ENCODE measurements at places on chromosomes 6 and 20.

- DNase-seq: no peak
Observed at GRCh38 chr6:17116117-17116440, 14.2 kb downstream of the STMND1 start.

DNA sequence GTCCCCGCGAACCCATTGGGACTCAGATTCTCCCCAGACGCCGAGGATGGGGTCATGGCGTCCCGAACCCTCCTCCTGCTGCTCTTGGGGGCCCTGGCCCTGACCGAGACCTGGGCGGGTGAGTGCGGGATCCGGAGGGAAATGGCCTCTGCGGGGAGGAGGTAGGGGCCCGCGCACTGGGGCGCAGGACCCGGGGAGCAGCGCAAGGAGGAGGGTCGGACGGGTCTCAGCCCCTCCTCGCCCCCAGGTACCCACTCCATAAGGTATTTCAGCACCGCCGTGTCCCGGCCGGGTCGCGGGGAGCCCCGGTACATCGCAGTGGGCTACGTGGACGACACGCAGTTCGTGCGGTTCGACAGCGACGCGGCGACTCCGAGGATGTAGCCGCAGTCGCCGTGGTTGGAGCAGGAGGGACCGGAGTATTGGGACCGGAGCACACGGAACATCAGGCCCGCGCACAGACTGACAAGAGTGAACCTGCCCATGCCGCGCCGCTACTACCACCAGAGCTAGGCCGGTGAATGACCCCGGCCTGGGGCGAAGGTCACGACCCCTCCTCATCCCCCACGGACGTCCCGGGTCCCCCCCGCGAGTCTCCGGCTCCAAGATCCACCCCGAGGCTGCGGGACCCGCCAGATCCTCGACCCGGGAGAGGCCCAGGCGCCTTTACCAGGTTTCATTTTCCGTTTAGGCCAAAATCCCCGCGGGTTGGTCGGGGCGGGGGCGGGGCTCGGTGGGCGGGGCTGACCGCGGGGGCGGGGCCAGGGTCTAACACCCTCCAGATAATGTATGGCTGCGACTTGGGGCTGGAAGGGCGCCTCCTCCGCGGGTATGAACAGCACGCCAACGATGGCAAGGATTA lies 15.7 kb upstream of the HLA-A start:
- peak; percentile 55 for DNase-seq

GRCh38 chr6:136921936-136922684 lies at the start of gene SLC35D3:
Gene SLC35D3 (plus strand): TSS chr6:136922301. CDS start chr6:136922429, 128 bp downstream.
- DNase-seq: peak; percentile 27

- DNase-seq: no peak
Observed at GRCh38 chr6:132495604-132496079, 17.3 kb downstream of the STX7 start.

- DNase-seq: no peak
Observed at GRCh38 chr6:122153557-122153956, 245.9 kb upstream of the HSF2 start.

GRCh38 chr20:35583636-35584560 lies 31.7 kb upstream of the SPAG4 start:
- DNase-seq: no peak

DNA sequence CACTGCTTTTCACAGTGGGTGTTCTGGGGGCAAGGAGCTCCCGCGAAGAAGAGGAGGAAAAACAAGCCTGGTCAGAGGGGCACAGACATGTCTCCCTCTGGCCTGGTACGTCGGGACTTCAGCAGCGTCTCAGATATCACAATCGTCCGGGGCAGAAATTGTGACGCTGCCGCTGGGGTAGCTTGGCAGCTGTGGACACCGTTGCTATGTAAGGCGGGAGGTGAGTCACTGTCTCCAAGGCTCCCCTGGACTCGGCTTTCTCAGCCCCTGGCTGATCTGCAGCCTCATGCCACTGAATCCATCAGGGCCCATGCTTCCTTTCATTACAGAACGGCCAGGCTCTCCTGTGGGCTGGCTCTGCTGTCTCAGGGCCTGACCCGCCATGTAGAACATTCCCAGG lies 98.7 kb downstream of the SULF2 start:
- DNase-seq: peak; percentile 63

DNA sequence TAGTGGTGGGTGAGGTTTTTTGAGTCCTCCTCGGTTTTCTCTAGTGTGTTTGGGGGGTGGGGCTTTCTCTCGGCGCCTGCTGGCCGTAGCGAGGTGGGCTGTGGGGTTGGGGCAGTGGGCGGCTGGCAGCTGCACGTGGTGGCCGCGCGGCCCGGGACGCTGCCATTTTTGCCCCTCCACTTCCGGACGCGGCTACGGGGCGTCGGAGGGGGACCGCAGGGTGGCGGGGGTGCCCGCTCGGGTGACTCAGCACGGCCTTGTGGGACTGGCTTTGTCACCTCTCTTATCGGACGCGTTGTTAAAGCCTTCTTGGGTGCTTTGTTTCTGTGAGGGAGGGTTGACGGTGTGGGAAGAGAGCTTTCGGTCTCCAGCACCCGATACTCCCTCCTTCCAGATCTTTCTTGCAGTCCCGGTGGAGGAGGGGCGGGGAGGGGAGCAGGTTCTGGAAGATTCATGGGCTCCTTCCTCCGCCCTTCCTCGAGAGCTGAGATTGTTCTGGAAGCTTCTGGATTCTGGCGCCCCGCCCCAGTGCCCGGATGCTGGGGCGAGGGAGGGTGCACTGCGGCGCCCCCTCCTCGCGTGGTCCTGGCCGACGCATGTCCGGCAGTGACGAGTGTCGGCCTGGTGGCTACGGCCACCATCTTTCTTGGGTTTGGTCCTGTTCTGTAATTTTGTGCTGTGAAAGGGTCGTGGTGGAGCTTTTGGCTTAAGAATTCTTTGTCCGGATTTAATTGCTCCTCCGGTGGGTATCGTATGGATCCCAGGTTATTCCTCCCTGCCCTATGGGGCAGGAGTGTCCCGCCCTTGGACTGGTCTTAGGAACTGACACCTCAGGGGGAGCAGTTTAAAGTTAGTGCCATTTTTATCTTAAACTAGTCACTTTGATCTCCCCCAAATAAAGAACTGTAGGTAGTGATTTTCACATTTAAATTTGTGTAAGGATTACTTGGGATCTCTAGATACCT lies 719 bp downstream of the HSP90AB1 start:
- DNase-seq: peak; percentile 78

DNA sequence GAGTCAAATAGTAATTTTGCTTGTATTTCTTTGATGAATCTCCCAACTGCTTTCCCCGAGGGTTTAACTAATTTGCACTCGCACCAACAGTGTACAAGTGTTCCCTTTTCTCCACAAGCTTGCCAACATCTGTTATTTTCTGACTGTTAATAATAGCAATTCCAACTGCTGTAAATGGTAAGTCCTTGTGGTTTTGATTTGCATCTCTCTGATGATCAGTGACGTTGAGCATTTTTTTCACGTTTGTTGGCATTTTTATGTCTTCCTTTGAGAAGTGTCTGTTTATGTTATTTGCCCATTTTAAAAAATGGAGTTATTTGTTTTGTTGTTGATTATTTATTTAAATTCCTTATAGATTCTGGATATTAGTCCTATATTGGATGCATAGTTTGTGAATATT lies 399.8 kb upstream of the MAN1A1 start:
- no peak for DNase-seq

GRCh38 chr6:12034349-12034748 lies 22.2 kb downstream of the HIVEP1 start:
- no peak for DNase-seq

DNA sequence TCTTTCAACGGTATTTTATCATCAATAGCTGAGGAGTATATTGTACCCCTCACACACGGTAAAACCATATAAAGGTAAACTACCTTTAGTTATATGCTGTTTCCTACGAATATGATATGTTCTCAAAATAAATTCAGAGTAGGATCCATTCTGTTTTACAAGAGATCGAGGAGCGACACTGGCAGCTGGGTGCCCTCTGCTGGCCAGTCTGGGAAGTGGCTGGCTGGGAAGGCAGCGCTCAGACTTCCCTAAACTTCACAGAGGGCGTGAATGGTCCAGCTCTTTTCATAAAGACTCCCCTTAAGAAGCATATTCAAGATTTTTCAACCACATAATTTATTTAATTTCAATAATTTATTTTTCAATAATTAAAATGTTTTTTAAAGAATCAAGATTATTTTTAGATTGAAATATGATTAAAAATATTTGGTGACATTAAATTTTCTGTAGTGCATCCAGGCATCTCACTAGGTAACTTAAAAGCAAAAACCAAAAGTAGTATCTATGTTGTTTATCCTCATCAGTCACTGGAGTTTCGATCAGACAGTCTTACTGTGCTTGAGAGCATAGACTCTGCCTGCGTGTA lies 187.5 kb upstream of the PDE10A start:
- DNase-seq: peak; percentile 80

- DNase-seq: peak; percentile 16
Observed at GRCh38 chr20:2652724-2653555, 508 bp downstream of the NOP56 start.

- DNase-seq: no peak
Observed at GRCh38 chr6:64224819-64225218, 589.2 kb downstream of the PHF3 start.
